DMS 273 treated with DMSO at 0.1 percent for 48 hours (cell line): ENCODE measurements at places on chromosomes 6 and 20.

DNA sequence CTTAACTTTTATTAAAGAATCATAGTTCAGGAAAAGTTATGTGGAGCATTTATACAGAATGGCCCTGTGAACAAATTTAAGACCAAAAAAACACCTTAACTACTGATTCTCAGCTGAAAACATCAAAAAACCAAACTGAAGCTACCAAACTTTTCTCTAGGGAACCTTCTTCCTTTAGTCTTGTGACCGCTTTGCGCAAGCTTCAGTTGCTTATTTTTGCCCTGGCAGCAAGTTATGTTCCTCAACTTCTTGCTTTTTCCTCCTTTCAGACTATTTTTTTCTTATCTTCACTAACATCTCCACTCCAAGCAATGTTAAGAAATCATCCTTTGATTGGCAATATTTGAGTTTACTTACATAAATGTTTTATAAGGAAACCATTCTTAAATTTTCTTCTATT is 100.1 kb downstream of the MYB start:
- no peak for DNase-seq

DNA sequence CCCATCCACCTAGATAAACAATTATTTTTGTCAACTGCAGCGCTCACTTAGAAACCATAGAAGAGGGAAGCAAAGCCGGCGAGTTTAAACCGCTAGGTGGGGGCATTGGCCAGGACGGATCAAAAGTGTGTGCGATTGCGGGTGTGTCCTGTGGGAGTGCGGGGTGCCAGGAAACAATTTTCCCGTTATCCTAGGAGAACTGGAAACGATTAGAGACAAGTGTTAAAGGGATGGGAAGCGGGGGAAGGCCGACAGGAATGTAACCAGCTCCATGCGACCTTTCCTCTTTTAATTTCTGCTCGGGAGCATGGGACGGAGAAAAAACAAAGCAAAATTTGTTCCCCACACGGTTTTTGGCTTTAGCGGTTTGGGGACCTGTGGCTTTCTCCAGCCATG is 2.8 kb upstream of the HTR1B start:
- DNase-seq: no peak

GRCh38 chr20:3165473-3166337 is 6.0 kb upstream of the FASTKD5 start:
- DNase-seq: peak; percentile 74

DNA sequence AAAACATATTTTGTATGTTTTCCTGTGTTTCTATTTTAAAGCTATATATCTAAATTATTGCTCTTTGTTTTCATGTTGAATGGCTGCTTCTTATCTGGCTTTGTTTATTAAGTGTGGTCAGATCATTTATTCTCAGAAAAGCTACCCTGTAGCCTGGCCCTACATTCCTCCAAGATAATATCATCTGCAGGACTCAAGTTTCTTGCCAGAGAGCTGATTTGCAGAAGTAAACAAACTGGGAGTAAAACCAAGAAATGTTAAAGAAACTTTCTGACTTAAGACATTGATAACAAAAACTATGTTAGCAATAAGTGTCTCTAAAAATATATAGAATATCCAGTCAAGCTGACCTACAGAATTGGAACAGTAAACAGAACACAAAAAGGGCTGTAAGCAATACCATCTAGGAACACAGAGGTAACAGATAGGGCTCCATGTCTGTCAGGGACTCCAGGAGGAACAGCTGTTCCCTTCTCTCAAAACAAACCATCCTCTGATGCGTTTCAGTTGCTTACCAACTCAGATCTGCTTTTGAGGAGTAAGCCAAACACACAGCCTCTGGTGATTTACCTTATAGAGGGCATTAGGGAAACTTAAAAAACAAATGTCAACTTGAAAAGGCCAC is 17.5 kb upstream of the CEP85L start:
- DNase-seq: peak; percentile 74

GRCh38 chr6:16533721-16534136 is 227.5 kb downstream of the ATXN1 start:
- DNase-seq: no peak

DNA sequence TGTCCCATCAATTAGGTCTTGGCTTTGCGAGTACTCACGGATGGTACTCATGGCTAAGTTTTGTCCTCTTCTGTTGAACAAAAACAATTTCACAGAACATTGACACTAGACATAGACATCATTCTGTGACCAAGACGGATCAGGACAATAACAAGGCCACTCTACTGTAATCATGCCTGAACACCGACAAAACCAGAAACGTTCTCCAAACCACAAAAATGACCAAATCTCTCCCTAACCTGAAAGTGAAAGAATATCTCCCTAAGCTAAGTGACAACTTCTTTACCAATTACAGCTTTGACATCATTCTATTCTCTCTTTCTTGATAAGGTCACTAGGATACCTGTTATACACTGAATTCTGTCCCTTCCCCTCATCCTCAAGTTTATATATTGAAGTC is 40.0 kb upstream of the SLC2A12 start:
- no peak for DNase-seq

- DNase-seq: no peak
Measured at GRCh38 chr20:2330090-2330695, 34.4 kb downstream of the TGM3 start.

DNA sequence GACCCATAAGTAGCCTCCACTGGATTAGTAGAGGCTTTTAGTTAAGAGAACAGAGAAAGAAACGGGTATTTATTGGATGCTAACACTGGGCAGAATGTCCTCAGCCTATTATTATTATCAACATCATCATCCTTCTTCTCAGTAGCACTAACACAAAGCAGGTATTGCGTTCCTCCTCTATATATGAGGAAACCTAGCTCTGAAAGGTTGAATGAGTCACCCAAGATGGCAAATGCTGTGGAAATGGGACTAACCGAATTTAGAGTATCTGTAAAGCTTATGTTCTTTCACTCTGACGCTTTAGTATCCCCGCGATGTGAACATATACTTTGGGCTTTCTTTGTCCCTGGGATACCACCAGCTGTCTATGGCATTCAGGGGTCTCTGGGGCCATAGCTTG is 77.0 kb downstream of the ADTRP start:
- no peak for DNase-seq

DNA sequence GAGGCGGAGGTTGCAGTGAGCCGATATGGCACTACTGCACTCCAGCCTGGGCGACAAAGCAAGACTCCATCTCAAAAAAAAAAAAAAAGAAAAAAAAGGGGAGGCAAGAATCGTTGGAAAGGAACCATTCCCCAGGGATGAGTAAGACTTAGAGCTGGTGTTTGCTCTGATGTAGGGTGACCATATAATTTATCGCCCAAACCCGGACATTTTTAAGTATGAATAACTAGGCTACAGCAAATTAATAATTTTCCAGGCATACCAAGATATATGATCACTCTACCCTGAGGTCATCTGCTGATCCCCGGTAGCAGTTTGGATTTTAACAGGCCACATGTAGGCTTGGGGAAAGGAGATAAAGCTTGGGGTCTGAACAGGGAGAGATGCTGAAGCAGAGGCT is 260.9 kb downstream of the BTBD9 start:
- DNase-seq: no peak

DNA sequence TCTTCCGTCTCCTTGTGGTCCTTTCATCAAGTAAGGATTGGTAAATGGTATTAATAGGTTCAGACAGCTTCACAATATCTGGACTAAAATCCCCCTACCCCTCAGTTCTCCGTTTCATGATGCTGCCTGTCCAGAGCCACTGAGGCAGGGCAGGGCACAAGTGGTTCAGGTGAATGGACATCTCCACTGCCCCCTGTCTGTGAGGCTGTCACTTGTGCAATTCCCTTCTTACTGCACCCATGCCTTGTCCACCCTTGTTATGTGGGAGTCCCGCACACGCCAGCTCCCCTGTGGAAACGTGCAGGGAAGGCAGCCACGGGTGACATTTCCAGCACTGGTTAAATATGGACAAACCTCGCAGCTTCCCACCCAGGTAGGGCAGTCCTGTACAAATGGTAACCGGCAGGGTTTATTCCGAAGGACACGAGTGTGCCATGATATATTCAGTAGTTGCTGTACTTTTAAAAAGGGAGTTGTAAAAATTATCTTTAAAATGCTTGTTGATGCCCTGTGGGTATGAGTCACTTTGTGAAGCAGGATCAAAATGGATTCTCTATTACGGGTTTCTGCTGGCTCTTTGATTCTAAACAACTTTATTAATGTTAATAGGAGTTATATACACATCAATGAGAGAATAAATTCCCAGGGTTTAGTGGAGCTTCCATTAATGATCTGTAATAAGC is 73.5 kb downstream of the FYN start:
- no peak for DNase-seq

DNA sequence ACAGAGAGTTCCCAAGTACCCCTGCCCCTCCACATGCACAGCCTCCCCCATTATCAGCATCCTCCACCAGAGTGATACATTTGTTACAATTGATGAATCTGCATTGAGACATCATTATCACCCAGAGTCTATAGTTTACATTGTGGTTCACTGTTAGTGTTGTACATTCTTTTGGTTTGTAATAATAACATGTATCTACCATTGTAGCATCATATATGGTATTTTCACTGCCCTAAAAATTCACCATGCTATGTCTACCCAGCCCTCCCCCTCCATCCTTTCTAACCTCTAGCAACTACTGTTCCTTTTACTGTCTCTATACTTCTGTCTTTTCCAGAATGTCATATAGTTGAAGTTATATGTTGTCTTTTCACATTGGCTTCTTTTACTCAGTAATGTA is 273.9 kb upstream of the RNF217 start:
- no peak for DNase-seq

DNA sequence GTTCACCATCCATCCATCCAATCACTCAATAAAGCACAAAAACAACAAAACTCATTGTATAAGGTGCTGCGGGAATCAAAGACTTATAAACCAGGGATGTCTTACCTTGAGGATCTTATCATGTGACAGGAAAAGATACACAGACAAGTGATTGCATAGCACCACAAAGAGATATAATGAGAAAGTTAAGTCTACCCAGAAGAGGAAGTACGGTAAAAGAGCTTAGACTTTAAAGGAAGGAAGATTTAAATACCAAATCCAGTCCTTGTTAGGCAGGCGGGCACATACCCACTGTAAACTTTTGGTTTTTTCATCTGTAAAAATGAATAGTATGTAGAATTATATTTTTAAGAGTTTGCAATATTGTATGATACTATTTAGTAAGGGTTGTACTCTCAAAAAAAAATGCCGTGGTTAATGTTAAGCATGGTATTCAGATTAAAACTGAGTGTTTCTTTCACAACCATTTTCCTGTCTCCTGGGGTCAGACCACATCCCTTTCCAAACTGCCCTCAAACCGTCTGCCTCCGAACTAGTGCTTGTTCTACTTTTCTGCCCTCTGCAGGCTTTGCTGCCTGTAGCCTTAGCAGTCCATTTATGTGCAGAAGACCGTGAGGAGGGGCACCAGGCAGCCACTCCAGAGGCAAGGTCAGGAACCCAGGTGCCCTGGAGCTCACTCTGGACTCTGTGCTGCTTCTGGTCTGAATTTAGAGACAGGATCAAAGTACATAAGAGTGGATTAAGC is 179.5 kb upstream of the SYNDIG1 start:
- no peak for DNase-seq

DNA sequence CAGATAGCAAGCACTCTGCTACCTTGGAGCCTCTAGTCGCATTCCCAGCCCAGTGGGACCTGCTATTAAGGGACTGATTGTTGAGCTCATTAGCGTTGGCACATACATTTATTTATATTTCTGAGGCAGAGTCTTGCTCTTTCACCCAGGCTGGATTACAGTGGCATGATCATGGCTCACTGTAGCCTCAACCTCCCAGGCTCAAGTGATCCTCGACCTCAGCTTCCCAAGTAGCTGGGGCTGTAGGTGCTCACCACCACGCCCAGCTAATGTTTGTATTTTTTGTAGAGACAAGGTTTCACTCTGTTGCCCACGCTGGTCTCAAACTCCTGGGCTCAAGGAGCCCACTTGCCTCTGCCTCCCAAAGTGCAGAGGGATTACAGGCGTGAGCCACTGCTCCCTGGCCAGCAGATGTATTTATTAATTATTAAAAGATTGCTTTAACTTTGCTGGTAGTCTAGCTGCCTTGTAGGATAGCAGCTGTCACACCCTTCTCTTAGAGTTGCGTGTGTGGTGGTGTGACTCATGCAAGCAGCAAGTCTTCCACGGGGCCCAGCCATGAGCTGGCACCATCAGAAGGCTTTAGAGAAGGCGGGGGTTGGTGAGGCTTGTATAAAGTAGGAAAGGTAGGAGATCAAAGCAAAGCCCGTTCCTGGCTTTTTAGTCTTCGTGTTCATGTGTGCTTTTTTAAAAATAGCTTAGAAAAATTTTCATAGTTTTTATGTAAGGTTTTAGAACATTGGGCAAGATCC is 16.5 kb downstream of the ACTR5 start:
- no peak for DNase-seq

- DNase-seq: no peak
Measured at GRCh38 chr6:155273431-155273830, 9.6 kb downstream of the CLDN20 start.

- no peak for DNase-seq
Measured at GRCh38 chr20:50040432-50041245, 57.9 kb downstream of the SNAI1 start.

DNA sequence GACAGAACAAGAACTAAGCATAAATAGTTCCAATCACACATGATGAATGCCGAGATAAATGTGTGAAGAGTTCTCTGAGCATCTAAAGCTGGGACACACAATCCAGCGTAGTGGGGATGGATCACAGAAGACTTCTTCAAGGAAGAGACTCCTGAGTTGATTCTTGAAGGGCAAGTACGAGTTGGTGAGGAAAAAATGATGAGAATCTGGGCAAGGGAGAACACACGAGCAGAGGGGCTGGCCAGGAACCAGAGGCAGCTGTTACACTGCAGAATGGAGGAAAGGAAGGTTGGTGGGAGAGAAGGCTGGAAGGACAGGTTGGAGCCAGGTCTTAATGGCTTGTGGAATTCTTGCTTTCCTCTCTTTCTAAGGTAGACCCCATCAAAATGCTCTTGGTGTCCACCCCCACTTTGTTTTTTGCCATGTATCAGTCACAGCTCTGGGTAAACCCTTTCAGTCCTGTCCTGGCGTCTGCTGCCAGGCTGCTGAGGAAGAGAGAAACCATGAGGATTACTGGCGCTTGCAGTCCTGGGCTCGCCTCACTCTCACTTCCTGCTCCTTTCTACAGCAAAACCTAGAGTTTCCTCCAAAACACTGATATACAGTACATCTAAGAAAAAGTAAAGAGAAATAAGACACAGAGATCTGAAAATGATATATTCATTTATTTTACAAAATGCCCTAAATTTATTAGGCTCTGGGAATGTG is 127.6 kb upstream of the FAM184A start:
- no peak for DNase-seq

GRCh38 chr6:36962874-36963273 is 8.3 kb downstream of the PI16 start:
- peak; percentile 9 for DNase-seq

- DNase-seq: no peak
Measured at GRCh38 chr20:61050336-61050890, 201.6 kb upstream of the CDH4 start.
